Immature natural killer cell (primary cell): ENCODE measurements at places on chromosomes 13 and 19.

DNA sequence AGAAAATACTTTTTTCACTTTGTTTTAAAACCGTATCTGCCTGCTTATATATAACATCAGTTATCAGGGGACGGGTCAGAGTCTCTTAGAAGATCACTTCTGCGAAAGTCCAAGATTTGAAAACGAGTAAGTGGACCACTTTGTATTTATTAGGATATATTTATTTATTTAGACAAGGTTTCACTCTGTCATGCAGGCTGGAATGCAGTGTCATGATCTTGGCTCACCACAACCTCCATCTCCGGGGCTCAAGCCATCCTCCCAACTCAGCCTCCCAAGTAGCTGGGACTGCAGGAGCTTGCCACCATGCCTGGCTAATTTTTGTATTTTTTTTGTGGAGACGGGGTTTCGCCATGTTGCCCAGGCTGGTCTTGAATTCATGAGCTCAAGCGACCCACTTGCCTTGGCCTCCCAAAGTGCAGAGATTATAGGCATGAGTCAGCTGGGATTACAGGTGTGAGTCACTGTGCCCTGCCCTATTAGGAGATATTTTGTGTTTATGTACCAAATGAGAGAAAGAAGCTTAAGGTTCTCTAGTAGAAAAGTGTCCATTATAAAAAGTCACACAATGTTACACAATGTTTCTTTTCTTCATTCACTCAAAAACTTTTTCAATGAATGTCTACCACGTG, 39.5 kb downstream of the RASL11A start:
- no peak for DNase-seq

DNA sequence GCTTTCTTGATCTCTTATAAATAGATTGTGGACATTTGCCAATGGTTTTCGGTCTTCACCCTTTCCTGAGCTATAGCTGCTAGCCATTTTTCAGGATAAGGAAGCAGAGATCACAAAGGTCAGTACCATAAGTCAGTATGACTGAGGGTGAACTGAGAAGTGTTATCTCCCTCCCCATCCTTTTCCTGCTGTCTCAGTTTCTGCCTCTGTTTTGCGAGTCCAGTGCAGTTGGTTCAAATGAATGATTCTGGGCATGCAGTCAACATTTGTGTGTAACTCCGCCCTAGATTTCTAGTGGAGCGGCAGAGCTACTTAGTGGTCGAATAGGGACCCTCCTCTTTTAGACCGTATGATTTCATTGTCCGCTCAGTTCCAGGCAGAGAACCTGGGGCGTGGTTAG, 460.8 kb upstream of the ARGLU1 start:
- no peak for DNase-seq

GRCh38 chr19:2039089-2039958, 11.7 kb downstream of the MKNK2 start:
- DNase-seq = no peak

DNA sequence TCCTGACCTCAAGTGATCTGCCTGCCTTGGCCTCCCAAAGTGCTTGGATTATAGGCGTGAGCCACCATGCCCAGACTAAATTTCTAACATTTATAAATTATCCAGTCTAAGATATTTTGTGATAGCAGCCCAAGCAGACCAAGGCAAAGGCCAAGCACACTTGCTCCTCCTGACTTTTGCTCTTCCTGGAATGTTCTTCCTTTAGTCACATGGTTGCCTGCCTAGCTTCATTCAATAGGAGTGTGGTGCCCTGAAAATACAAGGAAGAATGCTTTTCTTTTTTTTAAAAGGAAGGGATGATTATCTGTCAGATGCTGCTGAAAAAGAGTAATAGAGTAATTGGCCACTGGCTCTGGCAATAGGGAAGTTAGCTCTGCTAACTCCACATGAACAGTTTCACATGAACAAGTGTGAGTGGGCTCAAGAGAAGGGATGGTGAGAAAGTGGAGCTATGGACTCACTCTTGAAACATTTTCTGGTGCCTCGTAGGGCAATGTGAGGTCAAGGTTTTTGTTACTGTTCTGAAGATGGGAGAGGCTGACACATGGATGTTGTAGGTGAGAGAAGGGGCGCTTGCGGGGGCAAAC, 47.1 kb downstream of the USPL1 start:
- DNase-seq = no peak

GRCh38 chr19:38596057-38596981, 21.4 kb downstream of the MAP4K1 start:
- DNase-seq = no peak

- peak; percentile 82 for DNase-seq
Measured at GRCh38 chr19:4089400-4089908, 22.8 kb upstream of the ZBTB7A start.

DNA sequence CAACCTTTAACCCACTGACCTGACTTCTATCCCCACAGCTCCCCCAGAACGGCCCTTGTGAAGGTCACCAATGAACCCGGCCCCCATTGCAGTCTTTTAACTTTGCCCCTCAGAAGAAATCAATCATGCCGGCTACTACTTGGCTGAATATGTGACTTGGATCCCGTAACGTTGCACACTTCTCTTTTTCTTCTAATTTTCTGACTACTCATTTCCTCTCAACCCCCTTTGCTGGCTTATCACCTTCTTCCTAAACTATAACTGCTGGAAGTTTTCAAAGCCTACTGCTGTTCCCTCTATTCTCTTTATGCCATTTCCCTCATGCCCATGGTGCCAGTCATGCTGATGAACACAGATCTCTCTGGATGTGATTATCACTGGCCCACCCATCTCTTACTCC, 367.6 kb downstream of the DNAJC15 start:
- DNase-seq = no peak

DNA sequence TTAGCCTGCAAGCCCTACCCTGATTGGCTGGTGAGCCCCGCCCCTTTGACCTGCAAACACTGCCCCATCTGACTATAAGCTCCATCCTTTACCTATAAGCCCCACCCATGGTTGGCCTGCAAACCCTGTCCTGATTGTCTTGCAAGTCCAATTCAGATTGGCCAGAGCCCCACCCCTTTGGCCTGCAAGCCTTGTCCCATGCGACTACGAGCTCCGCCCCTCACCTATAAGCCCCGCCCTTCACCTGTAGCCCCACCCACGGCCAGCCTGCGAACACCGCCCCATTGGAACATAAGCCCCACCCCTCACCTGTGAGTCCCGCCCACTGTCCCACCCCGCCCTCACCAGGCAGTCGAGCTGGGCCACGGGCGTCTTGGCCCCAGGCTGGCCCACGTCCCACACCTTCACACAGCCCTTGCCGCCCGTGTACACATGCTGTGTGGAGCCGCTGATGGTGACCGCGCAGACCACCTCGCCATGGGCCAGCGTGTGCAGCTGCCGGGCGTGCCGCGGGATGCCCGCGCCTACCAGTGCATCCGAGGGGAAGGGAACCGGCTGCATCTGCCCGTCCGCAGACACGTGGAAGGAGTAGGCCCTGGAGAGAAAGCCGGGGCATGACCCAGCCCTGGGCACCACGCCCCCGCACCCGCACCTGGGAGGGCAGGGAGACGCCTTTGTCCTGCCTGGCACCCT, 22.9 kb downstream of the TLE2 start:
- DNase-seq = no peak

DNA sequence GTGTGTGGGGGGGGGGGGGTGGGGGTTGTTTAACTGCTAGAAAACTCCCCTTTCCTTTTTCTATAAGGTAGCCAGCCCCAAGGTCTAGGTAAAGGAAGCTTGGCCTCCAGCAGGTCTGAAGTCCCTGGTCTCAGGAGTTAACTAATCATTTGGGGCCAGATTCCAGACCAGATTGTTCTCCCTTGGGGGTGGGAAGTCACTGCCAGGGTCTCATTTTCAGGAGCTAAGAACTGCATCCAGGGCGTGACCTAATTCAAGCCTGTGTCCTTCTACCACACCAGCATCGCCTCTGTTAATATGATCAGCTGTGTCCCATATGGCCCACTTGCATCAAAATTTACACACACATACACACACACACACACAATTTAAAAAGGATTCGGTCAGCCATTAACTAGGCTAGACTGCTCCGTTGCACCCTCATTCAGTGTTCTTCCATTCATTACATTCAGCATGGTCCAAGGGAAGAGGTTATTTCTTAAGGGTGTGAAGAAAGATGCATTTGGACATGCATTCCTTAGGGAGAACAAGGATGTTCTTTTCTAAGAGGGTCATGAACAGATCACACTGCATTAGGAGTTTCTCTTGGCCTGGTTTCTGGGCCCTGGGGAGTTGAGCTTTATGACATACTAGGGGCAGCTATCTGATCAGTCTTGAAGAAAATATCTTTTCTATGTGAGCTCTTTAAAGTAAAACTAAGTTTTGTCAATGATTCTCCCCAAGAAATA, 91.0 kb downstream of the FGF14 start:
- no peak for DNase-seq

DNA sequence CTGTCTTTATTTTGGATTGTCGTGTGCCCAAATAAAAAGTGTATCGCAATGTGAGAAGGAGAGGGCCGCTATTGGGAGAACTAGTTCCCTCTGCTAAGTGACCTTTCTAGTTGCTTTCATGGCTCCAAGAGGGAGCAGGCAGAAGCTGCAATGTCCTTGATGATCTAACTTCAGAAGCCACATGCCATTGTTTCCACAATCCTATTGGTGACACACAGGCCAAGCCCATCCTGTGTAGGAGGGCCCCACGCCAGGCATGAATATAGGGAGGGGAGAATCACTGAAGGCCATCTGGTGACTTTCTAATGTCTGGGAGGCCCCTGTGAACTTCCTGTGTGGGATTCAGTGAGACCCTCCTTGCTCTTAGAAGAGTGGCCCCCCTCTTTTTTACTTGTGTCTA, 47.8 kb upstream of the KPNA3 start:
- DNase-seq = no peak

DNA sequence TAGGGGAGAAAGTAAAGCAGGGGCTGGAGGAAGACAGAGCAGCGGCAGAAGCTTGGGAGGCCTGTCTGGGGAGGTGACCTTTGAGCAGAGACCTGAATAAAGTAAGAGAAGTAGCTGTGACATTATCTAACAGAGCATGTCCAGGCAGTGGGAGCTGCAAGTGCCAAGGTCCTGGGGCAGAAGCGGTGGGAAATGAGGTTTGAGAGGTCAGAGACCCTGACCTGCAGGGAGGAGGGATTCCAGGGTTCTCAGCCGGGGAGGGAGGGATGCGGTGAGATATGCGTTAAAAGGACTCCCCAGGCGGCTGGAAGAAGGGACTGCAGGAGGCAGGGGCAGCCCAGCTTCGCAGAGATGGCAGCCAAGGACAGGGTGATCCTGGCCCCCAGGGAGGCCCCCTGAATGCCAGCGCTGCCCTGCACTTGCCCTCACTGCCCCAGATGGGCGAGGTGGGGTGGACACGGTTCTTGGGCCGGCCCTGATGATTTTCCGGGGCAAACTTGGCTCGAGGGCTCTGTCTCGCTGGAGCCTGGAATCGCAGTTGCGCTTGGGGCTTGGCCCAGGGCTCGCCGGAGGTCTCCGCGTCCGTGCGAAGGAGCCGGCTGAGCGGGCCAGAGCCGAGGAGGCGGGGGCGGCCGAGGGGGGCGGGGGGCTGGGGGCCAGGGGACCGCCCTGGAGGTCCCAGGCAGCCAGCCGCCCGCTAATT, 3.2 kb downstream of the CRLF1 start:
- DNase-seq = no peak

DNA sequence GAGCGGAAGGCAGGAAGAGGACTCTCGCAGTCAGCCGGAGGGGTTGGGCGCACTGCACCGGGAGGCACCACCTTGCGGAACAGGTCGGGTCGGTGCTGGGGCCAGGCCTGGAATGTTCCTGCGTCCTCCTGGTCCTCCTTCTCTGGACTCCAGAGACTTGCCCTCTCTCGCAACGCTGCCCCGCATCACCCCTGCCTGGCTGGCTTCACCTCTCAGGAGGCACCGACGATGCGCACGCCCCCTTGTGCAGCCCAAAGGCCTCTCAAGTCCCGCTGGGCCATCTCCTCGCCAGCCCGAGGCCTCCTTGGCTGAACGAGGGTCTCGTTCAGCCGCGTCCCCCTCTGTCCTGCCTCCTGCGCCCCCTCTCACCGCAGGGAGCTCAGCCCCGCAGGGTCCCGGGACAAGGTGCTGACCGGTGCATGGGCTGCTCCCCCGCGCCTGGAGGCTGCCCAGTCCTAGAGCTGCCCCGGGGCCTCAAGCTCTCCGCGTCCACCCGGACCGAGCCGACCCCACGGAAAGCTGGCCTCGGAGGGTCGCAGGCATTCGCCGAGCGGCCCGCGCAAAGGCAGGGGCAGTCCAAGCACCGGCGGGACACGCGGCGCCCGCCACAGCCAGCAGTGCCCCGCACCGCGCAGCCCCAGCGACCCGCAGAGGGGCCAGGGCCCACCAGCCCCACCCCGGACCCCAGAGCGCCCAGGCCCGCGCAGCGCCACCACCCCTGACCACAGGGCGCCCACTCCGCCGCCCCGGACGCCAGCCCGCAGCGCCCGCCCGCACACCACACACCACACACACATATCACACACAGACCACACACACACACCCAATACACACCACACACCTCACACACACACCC, 133.8 kb downstream of the CRYL1 start:
- no peak for DNase-seq

- no peak for DNase-seq
Measured at GRCh38 chr13:40996426-40997092, 22.6 kb downstream of the ELF1 start.

DNA sequence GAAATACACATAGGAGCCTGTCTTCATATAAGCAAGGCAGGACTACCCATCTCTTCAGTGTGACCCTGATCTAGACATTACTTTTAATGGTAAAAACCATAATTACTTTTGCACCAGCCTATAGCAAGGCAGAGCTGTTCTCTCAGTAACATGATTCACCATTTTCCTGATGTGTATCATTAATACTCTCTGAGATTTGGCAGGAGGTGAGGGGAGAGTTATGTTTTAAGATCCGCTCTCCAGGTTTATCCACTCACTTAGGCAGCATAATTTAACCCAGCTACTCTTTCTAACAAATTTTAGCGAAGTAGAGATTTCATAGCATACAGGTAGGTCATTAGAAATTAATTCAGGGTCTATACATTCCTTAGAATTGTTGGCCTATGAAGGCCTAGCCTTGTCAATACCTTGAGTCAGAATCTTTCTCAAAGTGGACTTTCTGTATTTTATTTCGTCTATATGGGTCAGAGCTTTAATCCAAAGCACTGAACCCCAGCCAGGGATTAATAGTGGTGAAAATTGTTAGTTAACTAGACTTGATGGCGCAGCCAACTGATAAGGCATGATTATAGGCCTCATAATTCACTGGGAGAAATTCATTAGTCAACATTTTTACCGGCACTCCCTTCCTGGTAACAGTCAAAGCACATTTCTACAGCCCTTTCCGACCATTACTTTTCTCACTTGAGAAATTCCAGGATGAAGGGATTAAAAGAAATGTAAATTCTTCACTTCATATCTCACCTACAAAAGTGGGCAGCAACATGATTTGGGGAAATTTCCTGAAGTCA, 955.1 kb downstream of the DIAPH3 start:
- DNase-seq = no peak
